ENCODE measurements at places on chromosomes 1 and 21.

GRCh38 chr1:65277605-65278347 is 31.6 kb upstream of the DNAJC6 start:
- no peak for DNase-seq

GRCh38 chr1:195867638-195868037 is 740.6 kb downstream of the KCNT2 start:
- DNase-seq: no peak

GRCh38 chr1:30681782-30682181 is 41.6 kb downstream of the MATN1 start:
- no peak for DNase-seq

- no peak for DNase-seq
Measured at GRCh38 chr1:26290882-26291261, 11.0 kb downstream of the SH3BGRL3 start.

DNA sequence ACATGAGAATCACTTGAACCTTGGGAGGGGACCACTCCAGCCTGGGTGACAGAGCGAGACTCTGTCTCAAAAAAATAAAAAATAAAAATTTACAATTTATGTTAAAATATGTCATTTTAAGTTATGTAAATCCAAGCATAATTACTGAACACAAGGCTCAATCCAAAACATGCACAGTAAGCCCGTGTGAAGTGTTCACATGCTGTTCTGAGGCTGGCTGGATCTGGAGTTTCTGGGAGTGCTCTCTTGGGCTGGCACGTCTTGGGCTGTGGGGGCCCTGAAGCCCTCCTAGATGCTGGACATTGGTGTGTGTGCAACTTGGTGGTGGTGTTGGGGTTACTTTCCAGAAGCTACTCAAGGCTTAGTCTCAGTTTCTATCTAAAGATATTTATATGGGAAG is 25.2 kb downstream of the ADARB1 start:
- DNase-seq: no peak

DNA sequence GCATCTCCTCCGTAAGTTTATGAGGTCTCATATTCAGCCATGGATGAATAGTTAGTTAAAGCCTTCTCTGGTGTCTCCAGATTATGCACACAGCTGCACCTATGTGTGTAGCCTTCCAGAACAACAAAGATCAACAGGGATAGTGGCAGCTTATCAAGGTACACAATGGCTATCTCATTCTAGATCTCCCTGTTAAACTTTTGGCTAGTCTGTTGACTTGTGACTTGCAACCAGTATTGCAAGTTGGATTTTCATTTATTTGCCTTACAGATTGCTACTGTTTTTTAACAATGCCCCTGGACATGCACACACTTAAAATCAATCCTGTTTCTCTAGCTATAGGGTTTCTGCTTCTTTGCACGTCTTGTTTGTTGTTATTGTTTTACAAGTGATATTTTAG is 363.2 kb downstream of the OMA1 start:
- no peak for DNase-seq

DNA sequence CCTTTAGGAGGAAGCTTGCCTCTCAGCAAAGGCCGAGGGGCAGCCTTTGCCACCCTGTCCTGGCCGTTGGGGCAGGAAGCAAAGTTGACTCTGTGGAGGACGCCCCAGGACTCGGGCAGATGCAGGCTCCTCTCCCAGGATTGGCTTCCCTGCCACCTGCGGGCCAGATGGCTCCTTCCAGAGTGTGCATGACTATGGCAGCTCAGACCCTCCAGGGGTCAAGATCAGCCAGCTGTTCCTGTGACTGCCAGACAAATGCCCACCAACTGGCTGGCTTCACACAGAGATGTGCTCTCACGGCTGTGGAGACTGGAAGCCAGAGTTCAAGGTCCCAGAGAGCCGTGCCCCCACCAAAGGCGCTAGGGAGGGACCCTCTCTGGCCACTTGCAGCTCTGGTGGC is 87.0 kb upstream of the VAMP3 start:
- no peak for DNase-seq

All from iPS-NIHi11 (cell line).